ENCODE measurements at places on chromosomes 7 and 10. TPM values are rescaled to one million over a fixed set of nuclear protein-coding genes. Genes with fewer than 3 reads are reported as not detected.

GRCh38 chr7:7736671-7737070, 18.3 kb upstream of the RPA3 start:
- no peak for DNase-seq
- H3K4me1 ChIP-seq: peaks cover 3% of the 10 kb centered on the region
- no peak overlapping the region for H3K27ac ChIP-seq
- no peaks in the 10 kb centered on the region for H3K27me3 ChIP-seq
- no peaks in the 10 kb centered on the region for H3K36me3 ChIP-seq

GRCh38 chr10:45399113-45399512, 25.1 kb downstream of the ALOX5 start:
- no peaks in the 10 kb centered on the region for H3K27me3 ChIP-seq
- no peak overlapping the region for H3K27ac ChIP-seq
- no peaks in the 10 kb centered on the region for H3K4me1 ChIP-seq

DNA sequence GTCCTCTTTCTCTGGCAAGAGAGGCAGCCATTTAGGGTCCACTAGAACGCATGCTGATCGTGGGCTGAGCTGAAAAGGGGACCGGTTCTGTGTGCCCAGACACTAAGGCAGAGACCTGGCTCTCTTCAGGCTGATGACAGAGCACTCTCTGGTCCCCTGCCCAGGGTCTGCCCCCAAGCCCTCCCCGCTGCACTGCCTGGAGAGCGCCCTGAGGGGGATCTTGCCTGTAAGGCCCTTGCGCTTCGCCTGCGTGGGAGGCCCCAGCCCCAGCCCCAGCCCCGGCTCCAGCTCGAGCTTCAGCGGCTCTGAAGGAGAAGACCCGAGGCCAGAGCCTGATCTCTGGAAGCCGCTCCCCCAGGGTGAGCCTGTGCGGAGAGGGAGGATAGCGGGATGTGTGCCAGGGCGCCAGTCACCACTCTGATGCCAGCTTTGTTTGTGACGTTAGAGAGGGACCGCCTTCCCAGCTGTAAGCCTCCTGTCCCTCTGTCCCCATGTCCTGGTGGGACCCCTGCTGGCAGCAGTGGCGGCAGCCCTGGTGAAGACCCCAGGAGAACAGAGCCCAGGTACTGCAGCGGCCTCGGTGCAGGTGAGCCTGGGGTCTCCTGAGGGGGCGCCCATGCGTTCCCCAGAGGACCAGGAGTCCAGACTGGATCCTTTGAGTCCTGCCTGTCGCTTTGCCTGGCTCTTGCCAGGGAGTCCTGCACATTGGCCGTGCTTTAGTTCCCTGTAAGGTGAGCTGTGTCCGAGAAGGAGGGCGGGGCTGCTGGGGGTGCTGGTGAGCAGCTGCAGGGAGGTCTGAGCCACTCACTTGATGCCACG, 43.2 kb downstream of the ZNF467 start:
- peaks cover 20% of the 10 kb centered on the region for H3K36me3 ChIP-seq
- H3K27me3 ChIP-seq: no peaks in the 10 kb centered on the region
- DNase-seq: no peak
- no peaks in the 10 kb centered on the region for H3K4me1 ChIP-seq

- no peak for DNase-seq
- no peaks in the 10 kb centered on the region for H3K27me3 ChIP-seq
- no peak overlapping the region for H3K27ac ChIP-seq
- H3K4me3 ChIP-seq: no peak overlapping the region
- H3K4me1 ChIP-seq: peaks cover 6% of the 10 kb centered on the region
- no peaks in the 10 kb centered on the region for H3K36me3 ChIP-seq
Measured at GRCh38 chr10:12685261-12686058, 316.1 kb downstream of the CCDC3 start.

DNA sequence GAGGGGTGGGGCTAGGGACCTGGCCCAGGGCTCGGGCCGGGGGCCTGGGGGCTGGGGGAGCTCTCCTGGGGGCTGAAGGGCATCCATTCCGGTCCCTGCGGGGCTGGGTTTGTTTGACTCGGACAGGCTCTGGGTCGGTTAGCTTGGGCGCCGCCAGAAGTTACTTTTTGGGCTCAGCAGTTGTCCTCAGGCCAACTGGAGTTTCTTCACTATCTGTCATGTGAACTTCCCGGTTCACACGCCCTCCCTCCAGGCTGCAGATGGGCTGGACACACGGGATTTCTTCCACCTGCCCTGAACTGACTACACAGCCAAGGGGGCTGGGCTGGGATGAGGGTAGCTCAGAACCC, 3.8 kb downstream of the SLC4A2 start:
- peaks cover 38% of the 10 kb centered on the region for H3K4me1 ChIP-seq
- no peaks in the 10 kb centered on the region for H3K27me3 ChIP-seq
- no peak overlapping the region for H3K4me3 ChIP-seq
- H3K36me3 ChIP-seq: peaks cover 10% of the 10 kb centered on the region
- H3K27ac ChIP-seq: no peak overlapping the region
- no peak for DNase-seq

NUTM2E gene
- not detected for total RNA-seq

CTNNA3 gene
- total RNA-seq: 0.88 TPM

NKX2-3 gene
- total RNA-seq: not detected

DNA sequence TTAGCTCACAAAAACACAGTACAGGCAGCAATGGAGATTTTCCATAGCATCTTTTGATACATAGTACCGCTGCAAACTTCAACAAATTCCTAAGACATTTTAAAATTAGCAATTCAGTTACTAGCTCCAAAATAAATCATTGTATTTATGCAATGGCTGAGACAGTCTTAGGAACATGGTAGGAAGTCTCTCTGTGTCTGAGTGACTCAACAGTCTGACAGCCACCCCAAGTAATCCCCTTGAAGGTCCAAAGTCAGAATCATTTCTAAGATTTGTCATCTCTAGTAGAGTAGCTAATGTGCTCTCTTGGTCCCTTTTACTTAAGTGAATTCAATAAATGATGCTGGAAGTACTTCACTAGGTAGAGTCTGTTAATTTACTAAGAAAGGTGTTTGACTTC, 93.8 kb upstream of the NOBOX start:
- H3K36me3 ChIP-seq: no peaks in the 10 kb centered on the region
- H3K4me3 ChIP-seq: no peak overlapping the region
- no peaks in the 10 kb centered on the region for H3K27me3 ChIP-seq

DNA sequence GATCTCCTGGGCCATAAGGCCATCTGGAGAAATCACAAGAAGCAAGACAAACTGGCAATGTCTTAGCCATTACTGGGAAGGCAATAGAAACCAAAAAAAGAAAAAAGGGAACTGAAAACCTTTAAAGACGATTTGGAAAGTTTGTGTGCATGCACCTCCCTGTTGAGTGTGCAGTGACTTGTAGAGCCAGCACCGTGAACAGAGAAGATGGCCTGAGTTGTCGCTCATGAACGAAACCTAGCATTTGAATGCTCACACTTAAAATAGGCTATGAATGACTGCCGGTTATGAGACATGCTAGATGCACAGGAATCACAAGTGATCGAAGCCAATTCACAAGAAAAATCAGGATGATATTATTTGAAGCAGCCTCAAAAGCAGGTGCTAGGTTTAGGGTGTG, 151.3 kb upstream of the ADO start:
- no peaks in the 10 kb centered on the region for H3K36me3 ChIP-seq
- H3K4me1 ChIP-seq: no peaks in the 10 kb centered on the region
- H3K27me3 ChIP-seq: no peaks in the 10 kb centered on the region
- no peak overlapping the region for H3K4me3 ChIP-seq

OR2A12 gene
- not detected for total RNA-seq

GRCh38 chr7:19617901-19618300, 90.9 kb downstream of the POLR1F start:
- no peaks in the 10 kb centered on the region for H3K4me1 ChIP-seq
- no peak overlapping the region for H3K4me3 ChIP-seq
- no peak for DNase-seq
- no peak overlapping the region for H3K27ac ChIP-seq
- H3K27me3 ChIP-seq: no peaks in the 10 kb centered on the region
- H3K36me3 ChIP-seq: no peaks in the 10 kb centered on the region

GRCh38 chr10:128064970-128065580, 61.1 kb downstream of the MKI67 start:
- H3K4me3 ChIP-seq: peak overlapping the region; percentile 27
- peaks cover 63% of the 10 kb centered on the region for H3K36me3 ChIP-seq
- H3K27ac ChIP-seq: peak overlapping the region; percentile 81
- DNase-seq: no peak
- H3K4me1 ChIP-seq: peaks cover 37% of the 10 kb centered on the region
